ENCODE measurements at places on chromosomes 7 and 10.

- no peak for DNase-seq
These were observed 7.7 kb downstream of the GHRHR start for GRCh38 chr7:30971440-30971839.

DNA sequence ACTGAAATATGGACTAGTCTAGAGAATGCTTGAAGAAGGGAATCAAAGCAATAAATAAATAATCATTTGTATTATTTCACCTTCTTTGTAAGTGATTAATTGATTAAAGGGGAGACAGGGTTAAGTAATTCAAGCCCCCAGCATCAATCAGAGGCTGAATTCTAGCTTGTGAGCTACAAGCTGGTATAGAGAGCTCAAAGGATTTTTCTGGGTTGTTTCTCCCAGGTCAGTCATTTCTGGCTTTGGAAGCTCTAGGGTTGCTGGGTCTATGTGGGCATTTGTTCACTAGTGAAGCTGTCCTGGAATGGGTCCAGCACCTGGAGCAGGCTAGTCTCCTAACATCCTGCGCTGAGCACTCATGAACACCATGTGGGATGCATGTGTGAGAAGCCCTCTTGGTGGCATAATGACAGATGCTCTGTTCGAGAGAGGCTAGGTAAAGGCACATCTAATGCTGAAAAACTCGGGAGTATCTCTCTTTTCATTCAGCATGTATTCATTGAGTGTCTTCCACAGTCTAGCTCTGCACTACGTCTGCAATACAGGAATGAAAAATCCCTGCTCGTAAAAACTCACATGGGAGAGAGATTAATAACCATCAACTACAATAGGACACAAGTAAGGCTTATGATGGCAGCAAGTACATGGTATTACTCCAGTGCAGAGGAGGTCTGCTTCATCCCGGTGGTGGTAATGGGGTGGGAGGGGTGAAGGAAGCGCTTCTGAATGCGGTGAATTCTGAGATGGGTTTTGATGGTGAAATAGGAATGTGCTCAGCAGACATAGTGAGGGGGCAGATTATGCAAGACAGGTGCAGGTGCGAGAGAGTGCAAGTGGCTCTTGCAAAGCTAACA lies 68.0 kb upstream of the NRP1 start:
- DNase-seq, result no peak

DNA sequence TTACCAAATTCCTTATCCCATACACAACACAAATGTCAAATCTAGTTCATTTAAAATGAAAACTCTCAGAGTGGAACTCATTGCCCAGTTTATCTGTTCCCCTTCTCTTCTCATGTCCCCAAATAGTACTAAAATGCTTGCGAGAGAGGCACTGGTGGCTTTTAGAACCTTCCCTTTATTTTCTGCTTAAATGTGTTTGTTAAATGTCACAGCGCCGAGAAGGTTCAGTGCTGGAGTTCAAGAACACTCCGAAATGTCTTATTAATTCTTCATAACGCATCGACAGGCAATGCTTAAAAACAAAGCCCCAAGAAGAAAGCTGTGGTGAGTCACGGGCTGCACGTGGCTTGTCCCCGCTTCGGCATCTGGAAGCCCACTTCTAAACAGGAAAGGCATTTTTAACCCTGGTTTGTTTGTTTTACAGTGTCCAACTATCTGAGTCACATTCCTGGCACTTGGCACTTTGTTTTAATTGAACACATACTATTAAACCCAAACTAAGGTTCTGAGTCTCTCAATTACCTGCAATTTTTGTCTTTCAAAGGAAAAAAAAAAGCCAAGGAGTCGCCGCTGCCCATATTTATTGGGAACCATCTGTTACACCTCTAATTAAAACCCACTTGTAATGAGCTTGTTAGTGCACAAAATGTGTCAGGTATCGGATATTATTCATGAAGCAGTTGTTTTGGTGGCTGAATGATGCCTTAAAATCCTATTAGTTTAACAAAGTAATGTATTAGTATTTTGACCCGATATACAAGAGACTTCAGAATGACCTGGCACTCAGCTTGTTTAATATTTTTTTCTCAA lies 49.9 kb upstream of the MGMT start:
- no peak for DNase-seq

DNA sequence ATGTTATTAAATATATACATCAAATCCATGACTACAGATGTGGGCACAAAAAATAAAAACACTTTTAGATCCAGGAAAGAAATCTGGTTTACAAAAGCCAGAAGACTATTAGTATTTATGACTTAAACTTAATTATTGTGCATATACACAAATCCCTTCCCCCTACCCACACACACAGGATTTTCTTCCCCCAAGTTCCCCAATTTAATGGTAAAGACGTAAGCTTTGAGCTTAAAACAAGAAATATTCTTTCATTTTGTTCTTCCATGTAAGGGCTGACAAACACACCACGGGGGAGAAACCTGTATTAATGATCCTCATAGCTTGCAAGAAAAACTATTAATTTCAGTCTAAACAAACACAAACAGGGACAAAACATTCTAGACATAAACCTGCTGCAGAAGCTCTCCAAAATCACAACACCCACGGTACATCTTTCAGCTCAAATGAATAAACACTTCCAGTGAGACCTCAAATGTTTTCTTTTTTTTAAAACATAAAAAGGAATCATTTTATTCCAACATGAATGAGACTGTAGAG lies 28.5 kb downstream of the OSBPL3 start:
- no peak for DNase-seq

DNA sequence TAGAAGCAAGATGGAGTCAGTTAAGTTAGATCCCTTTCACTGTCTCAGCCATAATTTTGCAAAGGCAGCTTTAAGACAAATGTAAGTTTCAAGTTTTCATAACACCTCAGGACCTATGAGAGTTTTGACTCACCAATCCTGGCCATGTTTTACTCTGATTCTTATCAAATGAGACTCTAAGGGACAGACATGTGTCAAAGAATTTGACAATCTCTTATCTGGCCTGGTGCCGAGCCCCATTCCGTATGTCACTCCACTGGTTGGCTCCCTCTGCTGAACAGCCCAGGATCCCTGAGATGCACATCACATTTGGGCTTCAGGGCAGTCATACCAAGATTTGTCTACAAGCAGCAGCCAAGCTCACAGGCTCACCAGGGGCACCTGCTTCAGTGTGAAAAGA lies 187.6 kb upstream of the STK17A start:
- DNase-seq, result no peak

- DNase-seq, result no peak
These were observed 119.2 kb downstream of the NEURL1 start for GRCh38 chr10:103612462-103613365.

- DNase-seq, result no peak
These were observed 83.9 kb downstream of the MKX start for GRCh38 chr10:27661514-27662286.

DNA sequence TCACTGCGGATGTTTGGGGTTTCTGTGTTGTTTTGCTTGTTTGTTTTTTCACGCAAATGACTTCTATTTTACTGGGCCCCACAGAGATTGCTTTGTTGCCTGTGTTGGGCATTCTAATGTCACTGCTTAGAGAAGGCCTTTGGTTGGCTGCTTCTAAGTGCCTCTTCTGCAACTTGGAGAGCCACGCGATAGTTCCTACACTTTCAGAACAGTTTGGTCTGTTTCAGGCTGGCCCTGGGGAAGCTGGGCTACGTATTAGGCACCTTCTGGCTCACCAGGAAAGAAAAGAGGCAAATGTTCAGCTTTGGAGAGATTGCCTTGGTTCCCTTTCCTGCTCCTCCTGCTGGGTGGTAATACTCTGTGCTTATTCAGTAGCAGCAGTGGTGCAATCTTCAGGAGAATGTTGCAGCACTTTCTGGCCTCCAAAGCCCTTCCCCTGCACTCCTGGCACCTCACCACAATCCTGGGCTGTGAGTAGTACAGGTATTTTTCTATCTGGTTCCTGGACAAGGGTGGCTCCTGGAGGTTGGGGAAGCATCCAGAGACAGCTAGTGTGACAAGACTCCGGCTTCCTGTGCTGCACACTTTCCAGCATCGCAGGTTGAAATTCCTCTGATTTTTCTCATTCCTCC lies 1.2 kb downstream of the ANTXRL start:
- DNase-seq, result no peak

Measured in NCI-H187 (cell line).